ENCODE measurements at places on chromosomes 4 and X. TPM values are rescaled to one million over a fixed set of nuclear protein-coding genes. Genes with fewer than 3 reads are reported as not detected.

The MAP3K15 gene
- 0.82 TPM for total RNA-seq

The SLC10A4 gene
- total RNA-seq: 7.7 TPM

The VCX gene
- not detected for total RNA-seq

DNA sequence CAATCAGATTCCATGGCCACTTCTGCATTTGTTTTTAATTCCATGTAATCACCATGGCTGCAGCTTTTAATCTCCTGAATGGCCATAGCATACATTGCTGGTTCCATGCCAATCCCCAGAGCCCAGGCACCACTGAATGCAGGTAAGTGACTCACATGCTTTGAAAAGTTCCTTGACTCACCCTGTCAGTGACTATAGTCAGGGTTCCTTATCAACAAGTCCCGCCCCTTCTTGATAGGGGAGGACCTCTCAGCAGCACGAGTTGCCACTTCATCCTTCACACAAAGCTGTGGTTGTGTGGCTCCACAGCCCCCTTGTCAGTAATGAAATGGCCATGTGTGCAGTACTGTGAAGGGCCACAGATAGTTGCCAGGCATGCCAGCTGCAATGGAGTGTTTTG, 516.6 kb downstream of the PPARGC1A start:
- no peak for DNase-seq

DNA sequence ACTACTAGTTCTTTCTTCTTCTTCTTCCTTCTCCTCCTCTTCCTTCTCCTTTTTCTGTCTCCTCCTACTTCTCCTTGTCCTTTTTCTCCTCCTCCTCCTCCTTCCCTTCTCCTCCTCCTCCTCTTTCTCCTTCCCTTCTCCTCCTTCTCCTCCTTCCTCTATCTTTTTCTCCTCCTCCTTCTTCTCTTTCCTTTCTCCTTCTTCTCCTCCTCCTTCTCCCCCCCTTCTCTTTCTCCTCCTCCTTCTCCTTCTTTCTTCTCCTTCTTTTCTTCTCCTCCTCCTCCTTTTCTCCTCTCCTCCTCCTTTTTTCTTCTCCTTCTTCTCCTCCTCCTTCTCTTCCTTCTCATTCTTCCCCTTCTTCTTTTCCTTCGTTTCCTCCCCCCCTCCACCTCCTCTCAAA, 21.8 kb upstream of the NAP1L5 start:
- no peak for DNase-seq
